ENCODE measurements at places on chromosomes 2 and 18.

DNA sequence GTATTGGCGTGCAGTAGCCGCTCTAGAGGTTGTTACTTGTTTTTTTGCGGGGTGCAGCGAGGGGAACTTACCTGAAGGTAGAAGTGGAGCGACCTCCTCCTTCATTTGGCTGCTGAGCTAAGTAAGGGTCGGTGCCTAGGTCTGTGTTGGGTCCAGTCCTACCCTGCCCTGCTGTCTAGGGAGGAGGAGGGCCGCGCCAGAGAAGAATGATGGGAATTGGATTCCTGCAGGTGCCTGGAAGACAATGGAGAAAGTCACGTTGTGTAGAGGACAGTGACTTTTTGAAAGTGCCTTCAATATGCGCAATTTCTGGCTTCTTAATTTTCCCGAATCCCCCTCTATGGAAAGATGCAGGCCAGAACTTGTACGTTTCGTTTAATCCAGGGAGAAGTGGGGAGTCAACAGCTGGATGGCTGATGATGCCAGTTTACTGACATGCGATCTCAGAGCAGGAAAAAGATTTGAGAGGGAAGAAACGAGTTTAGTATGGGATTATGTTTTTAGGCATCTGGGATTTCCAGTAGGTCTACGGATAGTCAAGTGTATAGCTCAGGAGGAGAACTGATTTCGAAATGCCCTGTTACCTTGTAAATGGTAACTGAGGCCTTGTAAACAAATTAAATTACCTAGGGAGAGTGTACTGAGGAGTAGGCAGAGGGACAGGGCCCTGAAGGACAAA lies 653 bp downstream of the MRPS9 start:
- peak; percentile 59 for DNase-seq

DNA sequence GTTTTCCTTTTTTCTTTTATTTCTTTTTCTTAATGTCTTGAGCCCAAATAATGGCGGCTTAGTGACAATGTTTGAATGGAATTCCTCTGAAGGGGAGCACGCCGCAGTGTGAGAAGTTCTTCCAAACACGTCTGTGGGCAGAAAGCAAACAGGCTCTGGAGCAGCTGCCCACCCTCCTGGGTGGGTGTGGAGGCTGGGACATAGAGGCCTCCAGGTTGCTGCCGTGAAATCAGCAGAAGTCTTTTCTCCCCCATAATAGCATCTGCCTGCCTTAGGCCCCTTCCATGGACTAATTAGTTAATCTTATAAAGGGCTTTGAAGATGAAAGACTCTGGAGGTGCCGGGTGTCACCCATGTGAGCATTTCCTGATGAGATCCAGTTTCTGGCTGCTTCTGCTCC lies 213.9 kb downstream of the SH3RF3 start:
- DNase-seq, result peak; percentile 94

- peak; percentile 20 for DNase-seq
Measured at GRCh38 chr2:29528891-29529520, 392.4 kb downstream of the ALK start.

GRCh38 chr2:1824202-1824905 lies 80.0 kb upstream of the PXDN start:
- no peak for DNase-seq

- DNase-seq, result peak; percentile 32
Measured at GRCh38 chr2:141766225-141766624, 364.6 kb downstream of the LRP1B start.
